Right ventricle myocardium superior (tissue), 1 donor: ENCODE measurements at places on chromosomes 1 and 21. TPM values are rescaled to one million over a fixed set of nuclear protein-coding genes. Genes with fewer than 3 reads are reported as not detected.

DNA sequence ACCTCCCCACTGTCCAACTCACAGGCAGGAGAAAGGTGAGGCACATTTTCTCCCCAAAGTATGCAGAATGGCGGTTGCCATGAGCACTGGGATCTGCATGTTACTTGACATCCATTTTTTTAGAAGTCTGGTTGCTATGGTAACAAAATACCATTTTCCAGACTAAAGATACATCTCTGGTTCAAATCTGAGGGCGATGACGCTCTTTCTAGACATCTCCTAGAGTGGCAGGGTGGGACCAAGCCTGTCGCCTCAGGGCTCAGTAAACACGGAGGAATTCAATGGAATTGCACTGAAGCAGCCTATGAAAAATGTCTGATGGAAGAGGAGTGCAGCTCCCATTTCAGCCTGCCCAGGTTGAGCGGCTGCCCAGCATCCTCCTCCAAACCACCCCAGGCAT, 21.5 kb upstream of the FAM43B start:
- no peak for DNase-seq

DNA sequence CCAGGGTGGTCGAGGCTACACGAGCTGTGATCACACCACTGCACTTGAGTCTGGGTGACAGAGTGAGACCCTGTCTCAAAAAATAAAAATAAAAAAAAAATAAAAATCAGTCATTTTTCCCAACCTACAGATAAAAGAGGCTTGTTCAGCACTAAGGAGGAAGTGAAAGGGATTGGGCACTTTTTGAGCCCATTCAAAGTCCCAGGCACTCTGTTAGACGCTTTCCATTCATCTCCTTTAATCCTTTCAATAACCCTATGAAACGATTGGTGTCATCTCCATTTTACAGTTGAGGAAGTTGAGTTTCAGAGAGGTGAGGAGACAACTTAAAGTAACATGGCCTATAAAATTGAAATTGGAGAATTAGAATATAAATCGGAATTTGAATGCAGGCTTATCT, 10.4 kb upstream of the AGO4 start:
- DNase-seq, result no peak

GRCh38 chr1:180155182-180155682, 563 bp downstream of the QSOX1 start:
- DNase-seq, result peak; percentile 53

C2CD4D gene
- not detected for total RNA-seq

ICOSLG gene
- total RNA-seq, result 4.3 TPM
